ENCODE measurements at places on chromosomes 5 and 9. TPM values are rescaled to one million over a fixed set of nuclear protein-coding genes. Genes with fewer than 3 reads are reported as not detected.
A peak's percentile ranks its signal among the peaks of the same experiment; 100 is the strongest.

- no peak for DNase-seq
Measured at GRCh38 chr9:99259231-99259918, 37.3 kb downstream of the SEC61B start.

DNA sequence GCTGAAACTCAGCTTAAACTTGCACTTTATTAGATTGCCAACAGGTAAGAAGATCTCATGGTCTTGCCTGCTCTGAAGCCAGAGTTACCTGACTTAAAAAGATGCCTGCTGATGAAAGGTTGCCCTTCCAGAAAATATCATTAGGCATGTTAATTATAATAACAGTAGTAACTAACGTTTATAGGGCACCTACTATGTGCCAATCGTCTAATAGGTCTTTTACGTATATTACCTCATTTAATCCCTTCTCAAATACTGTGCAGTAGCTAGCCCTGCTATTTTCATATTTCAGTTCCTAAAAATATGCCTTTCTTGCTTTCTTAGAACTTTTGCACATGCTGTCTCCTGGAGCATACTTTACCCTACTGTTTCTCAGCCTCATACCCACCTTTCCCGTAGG, 40.1 kb downstream of the TGFBR1 start:
- no peak for DNase-seq

GRCh38 chr5:119327018-119327417, 28.8 kb upstream of the TNFAIP8 start:
- no peak for DNase-seq

GRCh38 chr9:97525451-97525850, 24.0 kb downstream of the TMOD1 start:
- DNase-seq: peak; percentile 91

GRCh38 chr9:101114317-101114716, 85.8 kb downstream of the PLPPR1 start:
- DNase-seq: no peak

DNA sequence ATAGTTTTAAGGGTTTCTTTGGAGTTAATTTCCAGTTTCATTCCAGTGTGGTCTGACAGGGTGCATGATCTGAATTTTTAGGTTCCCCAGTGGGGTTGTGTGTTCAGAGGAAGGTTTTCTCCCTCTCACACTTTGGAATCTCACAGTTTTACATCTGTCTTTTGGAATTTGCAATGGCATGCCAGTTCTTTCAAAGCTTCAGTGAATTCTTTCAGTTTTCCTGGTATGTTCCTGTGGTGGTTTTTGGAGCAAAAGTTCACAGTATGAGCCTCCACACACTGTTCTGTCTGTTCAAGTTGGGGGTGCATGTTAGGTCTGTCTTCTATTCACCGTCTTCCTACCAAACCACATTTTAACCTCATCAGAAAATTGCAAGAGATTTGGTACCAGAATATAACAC, 624.2 kb downstream of the KCTD16 start:
- DNase-seq: no peak

GRCh38 chr5:60535951-60536350, 164.0 kb downstream of the DEPDC1B start:
- DNase-seq: no peak

GRCh38 chr5:83552275-83552674, 80.7 kb downstream of the VCAN start:
- peak; percentile 49 for DNase-seq

The MED7 gene
- 7.9 TPM for total RNA-seq
